ENCODE measurements at places on chromosomes 5 and 9. TPM values are rescaled to one million over a fixed set of nuclear protein-coding genes. Genes with fewer than 3 reads are reported as not detected.
A peak's percentile ranks its signal among the peaks of the same experiment; 100 is the strongest.

DNA sequence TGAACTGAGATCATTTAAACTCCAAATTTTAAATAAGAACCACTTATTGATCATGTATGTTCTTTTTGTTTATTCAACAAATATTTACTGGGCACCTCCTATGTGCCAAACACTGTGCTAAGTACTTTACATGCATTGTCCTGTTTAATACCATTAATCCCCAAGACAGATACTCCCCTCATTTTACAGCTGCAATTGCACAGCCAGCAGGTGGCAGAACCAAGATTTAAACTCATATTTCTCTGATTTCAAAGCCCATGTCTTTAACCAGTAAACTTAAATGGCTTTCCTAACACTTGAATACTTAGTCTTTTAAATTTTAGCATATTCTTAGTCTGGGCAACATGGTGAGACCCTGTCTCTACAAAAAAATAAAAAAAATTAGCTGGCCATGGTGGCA, 43.4 kb upstream of the KIAA1958 start:
- no peak for DNase-seq

DNA sequence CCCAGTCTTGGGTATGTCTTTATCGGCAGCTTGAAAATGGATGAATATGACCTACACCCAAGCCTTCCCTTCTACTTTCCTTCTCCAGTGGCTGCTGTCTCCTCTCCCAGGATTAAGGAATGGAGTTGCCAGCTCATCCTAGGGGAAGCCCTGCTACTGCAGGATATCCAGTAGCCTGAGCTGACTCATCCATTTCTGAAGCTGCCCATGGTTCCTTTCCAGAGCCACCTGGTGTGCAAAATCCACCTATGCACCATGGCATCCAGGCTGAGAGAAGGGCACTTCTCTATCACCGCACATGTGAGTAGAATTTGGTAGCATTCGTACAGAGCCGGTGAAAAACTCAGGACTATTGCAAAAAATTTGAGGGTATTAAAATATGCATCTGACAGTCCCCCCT, 290.8 kb downstream of the YTHDC2 start:
- DNase-seq = no peak

GRCh38 chr5:53594419-53594818, 34.0 kb downstream of the NDUFS4 start:
- no peak for DNase-seq

DNA sequence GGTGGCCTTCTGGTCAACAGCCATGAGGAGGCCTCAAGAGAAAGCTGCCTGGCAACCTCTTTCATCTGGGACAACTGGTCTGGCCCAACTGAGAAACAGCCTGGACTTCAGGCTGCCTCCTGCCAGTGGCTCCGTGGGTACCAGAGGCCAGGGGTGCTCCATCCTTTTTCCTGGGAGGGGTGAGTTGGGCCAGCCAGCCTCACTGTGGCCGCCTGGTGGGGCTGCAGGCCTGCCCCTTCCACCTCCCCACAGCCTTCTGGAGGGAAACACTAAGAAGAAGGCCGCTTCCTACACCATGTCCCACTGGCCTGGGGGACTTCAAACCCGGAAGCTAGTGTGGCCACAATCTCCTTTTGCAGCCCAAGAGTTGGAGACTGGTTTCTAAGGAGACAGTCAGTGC, 13.8 kb upstream of the NKD2 start:
- no peak for DNase-seq

DNA sequence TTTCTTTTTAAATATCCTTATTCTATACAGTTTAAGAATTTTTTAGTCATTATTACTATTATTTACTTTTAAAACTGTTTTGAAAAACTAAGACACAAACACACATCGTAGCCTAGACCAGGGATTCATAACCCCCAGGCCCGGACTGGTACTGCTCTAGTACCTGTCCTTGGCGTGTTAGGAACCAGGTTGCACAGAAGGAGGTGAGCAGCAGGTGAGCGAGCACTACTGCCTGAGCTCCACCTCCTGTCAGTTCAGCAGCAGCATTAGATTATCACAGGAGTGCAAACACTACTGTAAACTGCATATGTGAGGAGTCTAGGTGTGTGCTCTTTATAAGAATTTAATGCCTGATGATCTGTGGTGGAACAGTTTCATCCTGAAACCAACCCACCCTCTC, 357.0 kb downstream of the PTPRD start:
- no peak for DNase-seq

DNA sequence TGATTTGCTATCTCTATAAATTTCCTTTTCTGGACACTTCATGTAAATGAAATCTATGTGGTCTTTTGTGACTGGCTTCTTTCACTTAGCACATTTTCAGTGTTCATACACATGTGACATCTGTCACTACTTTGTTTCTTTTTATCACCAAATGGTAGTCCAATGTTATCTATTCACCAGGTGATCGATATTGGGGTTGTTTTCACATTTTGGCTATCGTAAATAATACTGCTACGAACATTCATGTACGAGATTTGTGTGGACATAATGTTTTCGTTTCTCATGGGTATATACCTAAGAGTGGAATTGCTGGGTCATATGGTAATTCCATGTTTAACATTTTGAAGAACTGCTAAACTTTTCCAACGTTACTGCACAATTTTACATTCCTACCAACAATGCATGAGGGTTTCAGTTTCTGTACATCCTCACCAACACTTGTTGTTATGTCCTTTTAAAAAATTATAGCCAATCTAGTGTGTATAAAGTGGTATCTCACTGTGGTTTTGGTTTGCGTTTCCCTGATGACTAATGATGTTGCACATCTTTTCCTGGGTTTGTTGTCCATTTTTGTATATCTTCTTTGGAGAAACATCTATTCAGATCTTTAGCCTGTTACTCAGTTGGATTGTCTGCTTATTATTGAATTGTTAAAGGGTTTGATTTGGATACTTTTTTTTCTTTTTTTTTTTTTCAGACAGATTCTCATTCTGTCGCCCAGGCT, 263.0 kb downstream of the PDZD2 start:
- DNase-seq = no peak

GRCh38 chr5:100643473-100643872, 108.3 kb downstream of the FAM174A start:
- DNase-seq = no peak

DNA sequence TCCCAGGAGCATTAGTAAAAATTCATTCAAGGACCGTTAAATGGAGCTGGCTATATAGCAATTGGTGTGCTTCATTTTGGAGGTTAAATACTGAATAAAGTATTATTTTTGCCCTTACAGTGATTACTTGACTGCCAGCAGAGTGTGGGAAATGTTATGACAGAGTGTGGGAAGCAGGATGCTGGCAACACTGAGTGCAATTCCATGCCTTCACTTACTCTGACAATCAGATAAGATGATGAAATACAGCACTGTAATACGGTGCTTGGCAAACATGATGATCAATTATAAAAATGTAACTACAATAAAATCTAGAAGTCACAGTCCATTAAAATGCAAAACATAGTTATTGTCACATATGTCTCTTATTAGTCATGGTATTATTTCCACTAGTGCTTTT, 651.3 kb downstream of the PTPRD start:
- DNase-seq = no peak

DNA sequence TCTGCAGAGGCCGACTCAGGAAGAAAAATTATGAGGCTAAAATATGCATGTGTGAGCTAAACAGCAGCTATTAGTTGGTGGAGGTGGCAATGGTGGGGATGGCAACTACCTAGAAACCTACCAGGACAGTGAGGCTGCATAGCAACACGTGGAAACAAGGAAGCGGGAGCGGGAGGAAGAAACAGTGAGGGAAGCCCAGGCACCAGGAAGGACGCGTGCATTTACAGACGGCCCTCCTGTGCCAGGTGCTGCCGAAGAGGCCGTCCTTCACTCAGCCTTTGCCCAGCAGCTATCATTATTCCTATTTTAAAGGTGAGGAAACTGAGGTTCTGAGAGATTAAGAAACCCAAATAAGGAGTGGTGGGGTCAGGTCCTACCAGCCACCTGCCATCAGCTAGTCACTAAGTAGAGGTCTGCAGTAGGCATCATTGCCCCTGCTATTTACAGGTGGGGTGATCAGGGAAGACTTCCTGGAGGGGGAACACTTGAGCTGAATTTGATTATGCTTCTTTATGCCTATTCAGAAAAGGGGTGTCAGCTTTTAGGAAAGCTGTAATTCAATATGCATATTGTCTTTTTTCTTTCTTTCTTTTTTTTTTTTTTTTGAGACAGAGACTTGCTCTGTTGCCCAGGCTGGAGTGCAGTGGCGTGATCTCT, 125.3 kb downstream of the CRB2 start:
- DNase-seq = no peak

GRCh38 chr5:18662231-18662630, 1028.0 kb downstream of the TAF11L14 start:
- DNase-seq = no peak

- DNase-seq = peak; percentile 98
Observed at GRCh38 chr9:5437254-5438216, at the start of gene PLGRKT. PLGRKT (minus strand) TSS chr9:5437925; CDS start chr9:5431977, 5,948 bp downstream.

DNA sequence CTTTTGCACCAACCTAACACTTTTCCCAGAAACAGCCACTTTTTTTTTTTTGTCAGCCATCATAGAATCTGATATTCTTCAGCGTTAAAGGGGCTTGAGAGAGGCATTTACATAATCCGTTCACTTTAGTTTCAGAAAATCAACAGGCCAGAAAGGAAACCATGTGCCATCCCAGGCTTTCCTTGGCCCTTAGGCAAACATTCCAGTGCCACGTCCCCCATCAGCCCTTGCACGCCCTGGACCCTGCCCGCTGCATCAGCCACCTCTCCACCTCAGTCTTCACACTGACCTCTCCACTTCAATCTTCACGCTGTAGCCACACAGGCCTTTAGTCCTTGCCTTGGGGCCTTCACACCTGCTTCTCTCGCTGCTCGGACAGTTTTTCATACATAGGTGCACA, 123.2 kb downstream of the GRIA1 start:
- DNase-seq = no peak

- no peak for DNase-seq
Observed at GRCh38 chr9:126833710-126834345, 26.6 kb upstream of the ZBTB34 start.

GRCh38 chr5:118379470-118379869, 608.9 kb downstream of the DTWD2 start:
- no peak for DNase-seq

GRCh38 chr5:159669559-159669958, 246.7 kb upstream of the ADRA1B start:
- no peak for DNase-seq

GRCh38 chr9:97470076-97470475, 31.4 kb upstream of the TMOD1 start:
- peak; percentile 49 for DNase-seq

DNA sequence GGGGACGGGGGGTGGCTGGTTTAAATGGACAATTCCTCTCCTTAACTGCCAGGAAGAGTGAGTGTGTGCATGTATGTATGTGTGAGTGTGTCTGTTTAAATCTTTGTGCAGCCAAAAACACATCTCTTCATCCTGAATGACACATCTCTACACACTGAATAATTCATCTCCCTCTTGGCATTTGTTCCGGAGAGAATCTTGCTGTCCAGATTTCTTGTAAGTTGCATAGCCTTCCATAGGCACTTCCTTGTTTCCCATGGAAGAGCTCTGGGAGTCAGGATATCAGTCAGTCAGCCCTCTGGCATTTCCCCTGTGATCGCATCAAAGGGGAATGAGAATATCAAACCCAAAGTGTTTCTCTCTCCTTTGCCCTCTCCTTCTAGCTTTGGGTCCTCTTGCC, 74.7 kb downstream of the WWC1 start:
- no peak for DNase-seq

DNA sequence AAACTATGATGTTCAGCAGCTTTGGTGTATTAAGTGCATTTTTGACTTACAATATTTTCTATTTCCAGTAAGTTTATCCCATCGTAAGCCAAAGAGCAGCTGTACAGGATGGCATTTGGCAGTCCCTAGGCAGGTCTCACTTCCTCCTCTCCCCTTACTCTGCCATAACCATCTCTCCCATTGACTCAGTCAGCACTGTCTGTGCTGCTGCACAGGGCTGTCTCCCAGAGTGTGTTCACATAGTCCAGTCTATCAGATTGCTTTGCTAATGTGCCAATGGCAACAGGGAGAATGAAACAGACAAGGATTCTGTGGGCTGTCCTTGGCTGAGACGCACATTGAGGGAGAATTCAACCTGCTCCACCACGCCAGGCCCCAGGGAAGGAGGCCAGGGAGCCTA, 47.0 kb upstream of the CAST start:
- no peak for DNase-seq

- DNase-seq = no peak
Observed at GRCh38 chr5:34498572-34498971, 157.6 kb upstream of the RAI14 start.

- no peak for DNase-seq
Observed at GRCh38 chr9:13841746-13842462, 472.0 kb downstream of the NFIB start.

DNA sequence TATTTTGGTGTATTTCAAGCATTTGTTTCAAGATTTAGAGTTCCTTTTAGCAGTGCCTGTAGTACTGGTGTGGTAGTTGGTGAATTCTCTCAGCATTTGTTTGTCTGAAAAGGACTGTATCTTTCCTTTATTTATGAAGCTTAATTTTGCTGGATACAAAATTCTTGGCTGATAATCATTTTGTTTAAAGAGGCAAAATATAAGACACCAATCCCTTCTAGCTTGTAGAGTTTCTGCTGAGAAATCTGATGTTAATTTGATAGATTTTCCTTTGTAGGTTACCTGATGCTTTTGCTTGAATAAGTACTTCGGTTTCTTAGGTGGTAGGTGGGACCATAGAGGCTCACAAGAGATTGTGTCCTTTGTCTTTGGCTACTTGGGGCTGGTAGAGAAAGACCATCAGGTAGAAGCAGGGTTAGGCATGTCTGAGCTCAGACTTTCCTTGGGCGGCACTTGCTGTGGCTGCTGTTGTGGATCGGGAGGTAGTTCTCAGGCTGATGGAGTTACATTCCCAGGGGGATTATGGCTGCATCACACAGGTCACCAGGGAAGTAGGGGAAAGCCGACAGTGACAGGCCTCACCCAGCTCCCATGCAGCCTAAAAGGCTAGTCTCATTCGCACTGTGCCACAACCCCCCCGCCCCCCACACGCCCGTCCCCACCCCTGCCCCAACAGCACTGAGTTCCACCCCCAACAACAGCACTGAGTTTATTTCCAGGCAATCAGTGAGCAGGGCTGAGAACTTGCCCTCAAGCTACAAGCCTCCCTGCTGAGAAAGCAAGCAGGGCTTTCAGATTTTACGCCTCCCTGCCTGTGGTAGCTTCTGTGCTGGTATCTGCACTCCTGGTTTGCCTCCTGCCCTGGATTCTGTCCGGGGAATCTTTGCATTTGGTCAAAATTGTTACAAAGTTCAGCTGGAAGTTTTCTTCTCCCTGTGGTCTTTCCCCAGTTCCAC, 127.1 kb upstream of the GLRA1 start:
- no peak for DNase-seq

The PCDHGA12 gene
- 1.0 TPM for total RNA-seq

The NMUR2 gene
- not detected for total RNA-seq

The CD180 gene
- 0.38 TPM for total RNA-seq

The IGIP gene
- 7.0 TPM for total RNA-seq

The POLR3G gene
- 2.2 TPM for total RNA-seq

The SLC6A18 gene
- not detected for total RNA-seq

The UBE2QL1 gene
- 0.38 TPM for total RNA-seq

The ANKRD31 gene
- not detected for total RNA-seq

The RNF44 gene
- 15.3 TPM for total RNA-seq

The NFIB gene
- total RNA-seq = 38.4 TPM

The GKAP1 gene
- total RNA-seq = 6.4 TPM

The SLC6A7 gene
- total RNA-seq = not detected
